T-helper 22 cell (primary cell): ENCODE measurements at places on chromosomes 16 and 17.

- DNase-seq, result no peak
Measured at GRCh38 chr17:69597898-69598692, 183.6 kb downstream of the MAP2K6 start.

DNA sequence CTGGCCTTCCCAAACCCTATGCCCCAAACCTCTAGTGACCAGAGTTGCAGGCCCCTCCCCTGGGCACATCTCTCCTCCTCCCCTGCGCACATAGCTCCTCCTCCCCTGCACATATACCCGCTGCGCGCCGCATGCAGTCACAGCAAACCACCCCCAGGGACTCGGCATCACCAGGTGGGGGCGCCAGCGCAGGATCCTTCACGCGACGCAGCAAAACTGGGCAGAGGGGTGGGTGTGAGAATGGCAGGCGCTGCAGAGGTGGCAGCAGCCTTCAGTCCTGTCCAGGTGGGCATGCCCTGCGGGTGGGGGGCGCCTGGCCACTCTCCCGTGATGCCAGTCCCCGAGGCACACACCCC is 5.6 kb downstream of the CORO6 start:
- DNase-seq, result peak; percentile 82

DNA sequence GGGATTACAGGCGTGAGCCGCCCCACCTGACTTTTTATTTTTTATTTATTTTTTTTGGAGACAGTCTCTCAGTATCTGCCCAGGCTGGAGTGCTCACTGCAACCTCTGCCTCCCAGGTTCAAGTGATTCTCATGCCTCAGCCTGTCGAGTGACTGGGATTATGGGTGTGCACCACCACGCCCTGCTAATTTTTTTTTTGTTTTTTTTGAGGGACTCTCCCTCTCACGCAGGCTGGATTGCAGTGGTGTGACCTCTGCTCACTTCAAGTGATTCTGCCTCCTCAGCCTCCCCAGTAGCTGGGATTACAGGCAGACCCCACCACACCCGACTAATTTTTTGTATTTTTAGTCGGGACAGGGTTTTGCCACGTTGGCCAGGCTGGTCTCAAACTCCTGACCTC is 7.7 kb downstream of the ZNF207 start:
- no peak for DNase-seq

DNA sequence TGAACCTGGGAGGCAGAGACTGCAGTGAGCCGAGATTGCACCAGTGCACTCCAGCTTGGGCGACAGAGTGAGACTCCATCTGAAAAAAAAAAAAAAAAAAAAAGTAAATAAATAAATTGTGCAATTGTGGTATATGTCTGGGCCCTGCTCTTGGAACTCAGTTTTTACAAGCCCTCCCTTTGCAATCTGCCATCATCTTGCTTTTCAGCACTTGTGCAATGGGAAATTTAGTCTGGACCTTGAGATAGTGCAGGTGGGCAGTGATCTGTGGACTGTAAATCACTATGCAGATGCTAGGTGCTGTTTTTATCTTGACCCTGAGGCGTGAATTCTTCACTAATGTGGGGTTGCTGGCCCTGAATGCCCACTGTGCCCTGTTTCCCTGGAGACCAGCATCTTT is 6.5 kb upstream of the RAP1GAP2 start:
- DNase-seq, result no peak

- DNase-seq, result no peak
Measured at GRCh38 chr17:16915752-16916556, 56.0 kb downstream of the TNFRSF13B start.

DNA sequence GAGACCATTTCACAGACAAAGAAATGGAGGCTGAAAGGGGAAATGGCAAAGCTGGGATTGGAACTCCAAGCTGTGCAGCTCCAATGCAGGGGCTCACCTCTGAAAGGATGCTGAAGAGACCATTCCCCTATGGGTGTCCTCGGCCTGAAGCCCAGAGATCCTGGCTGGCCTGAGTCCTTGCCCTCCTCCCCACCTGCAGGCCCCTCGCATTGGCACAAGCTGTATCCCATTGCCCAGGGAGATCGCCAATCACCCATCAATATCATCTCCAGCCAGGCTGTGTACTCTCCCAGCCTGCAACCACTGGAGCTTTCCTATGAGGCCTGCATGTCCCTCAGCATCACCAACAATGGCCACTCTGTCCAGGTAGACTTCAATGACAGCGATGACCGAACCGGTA is 2.6 kb downstream of the CA7 start:
- DNase-seq, result no peak

DNA sequence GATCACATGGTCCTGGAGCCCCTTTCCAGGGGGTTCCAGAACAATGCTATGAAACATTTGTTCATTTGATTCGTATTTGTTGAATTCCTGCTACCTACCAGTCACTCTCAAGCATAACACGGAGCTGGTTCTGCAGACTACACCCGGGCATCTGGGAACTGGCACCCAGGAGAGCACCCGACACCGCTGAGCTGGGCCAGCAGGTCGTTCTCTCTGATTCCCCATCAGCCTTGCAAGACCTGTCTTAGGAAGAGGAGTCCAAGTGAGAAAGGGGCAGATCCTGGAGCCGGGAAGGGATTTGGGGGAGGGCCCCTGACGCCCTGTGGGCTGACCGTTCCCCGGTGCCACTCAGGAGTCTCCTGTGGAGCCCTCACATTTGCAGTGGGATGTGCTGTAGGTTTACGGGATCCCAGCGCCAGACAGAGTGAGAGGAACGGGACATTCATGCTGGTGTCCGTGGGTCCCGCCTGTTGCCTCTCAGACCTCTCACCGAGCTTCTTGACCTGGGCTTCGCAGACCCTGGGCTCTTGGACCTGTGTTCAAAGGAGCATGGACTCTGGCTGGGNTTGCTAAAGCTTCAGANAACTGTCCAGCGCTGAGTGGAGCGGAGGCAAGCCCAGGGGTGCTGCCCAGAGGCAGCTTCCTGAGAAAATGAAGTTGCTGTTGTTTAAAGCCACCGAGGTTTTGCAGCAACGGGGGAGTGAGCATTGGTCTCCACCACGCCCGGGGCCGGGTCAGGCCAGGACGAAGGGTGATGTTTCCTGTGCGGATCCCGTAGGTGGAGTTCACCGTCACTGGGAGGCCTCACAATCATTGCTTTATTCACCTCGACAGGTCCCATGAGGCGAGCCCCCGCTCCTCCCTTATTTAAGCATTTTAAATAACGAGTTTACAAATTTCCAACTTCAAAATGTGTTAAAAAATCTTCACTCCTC is 49.2 kb downstream of the METRNL start:
- no peak for DNase-seq

DNA sequence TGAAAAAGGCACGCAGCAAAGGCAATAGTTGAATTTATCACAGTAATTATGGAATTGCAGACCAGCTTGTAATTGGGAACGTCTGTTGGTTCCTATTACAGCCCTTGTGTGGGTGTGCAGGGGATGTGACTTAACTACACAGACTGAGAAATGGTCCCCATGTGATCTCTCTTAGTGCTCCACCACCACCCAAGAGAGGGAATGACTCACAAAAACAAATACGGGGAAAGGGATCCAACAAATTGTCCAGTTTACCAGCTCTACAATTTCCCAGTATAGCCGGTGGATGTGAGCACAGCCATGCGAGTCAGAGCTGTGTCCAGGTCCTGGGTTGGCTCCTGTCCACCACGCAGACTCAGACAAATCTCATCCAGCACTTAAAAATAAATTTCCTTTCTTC is 337.9 kb downstream of the GRIN2A start:
- no peak for DNase-seq

DNA sequence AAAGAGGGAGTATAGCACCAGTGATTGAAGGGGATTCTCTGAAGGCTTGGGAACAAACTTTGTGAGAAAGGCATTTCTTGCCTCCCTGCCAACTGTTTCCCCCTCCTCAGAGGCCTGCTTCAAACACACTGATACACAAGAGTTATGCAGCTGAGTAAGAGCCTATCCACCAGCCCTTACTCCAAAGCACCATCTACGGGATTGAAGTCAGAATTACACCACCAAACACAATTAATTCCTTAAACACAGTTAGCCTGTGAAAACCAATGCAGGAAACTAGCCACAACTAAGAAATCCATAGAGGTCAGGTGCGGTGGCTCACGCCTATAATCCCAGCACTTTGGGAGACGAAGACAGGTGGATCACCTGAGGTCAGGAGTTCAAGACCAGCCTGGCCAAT is 138.3 kb downstream of the SHCBP1 start:
- no peak for DNase-seq

GRCh38 chr16:2692948-2693651 is 10.8 kb downstream of the KCTD5 start:
- DNase-seq, result no peak

DNA sequence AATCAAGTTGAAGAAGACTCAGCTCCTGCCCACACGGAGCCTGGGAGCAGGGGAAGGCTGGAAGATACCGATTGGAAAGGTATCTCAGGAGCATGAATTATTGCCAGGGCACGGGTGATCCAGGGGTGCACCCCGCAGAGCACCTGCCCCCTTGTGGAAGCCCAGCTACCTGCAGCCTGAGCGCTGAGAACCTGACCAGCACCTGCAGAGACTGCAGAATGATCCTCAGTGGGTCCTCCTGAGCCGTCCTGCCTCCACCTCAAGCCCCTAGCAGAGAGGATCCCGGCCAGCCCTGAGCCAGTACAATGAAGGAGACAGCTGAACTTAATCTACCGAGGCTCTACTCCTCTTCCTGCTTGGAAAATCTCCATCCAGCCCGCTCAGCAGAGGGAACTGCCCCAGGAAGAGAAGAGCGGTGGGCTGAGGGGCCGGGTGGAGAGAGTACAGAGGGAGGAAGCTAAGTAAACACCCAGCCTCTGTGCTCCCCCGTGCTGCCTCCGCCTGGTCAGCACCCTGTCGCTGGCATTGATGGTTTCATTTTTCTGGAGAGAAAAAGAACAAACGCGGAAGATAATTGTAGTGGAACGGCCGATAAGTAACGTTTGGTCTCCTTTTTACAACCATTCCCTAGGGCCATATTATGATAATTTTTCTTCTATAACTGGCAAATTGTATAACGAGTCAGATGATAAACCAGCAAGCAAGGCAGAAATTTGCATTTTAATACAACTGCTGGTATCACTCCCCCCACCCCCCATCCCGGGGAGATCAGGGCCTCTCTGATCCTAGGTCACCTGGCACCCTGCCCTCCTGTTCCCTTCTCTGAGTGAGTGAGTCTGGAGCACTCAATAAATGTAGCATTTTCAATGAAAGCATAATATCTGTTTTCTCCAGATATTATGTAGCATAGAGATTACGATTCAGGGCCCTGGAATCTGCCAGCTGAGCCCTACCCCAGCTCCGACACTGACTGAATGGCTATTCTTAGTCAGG is 204.5 kb upstream of the RPL38 start:
- DNase-seq, result no peak

DNA sequence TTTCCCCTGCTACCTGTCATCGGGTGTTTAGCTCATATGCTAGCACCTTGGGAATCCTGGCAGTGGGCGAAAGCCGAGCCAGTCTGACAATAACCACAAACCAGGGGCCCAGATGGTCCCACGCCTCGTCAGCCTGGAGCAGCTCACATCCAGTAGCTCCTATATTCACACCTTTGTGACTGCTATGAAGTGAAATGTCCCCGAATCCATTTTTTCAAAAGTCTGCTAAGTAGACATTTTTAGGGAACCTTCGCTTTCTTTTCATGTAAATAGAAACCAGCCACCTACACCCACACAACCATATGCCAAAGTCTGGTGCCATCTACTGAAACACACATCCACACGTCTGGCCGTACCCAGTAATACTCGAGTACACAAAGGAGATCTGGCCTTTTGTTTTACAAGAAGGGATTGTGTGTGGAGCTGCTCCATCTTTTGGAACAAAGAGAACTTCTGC is 176.8 kb downstream of the SLC39A11 start:
- no peak for DNase-seq

- no peak for DNase-seq
Measured at GRCh38 chr17:46862949-46863348, 11.6 kb downstream of the WNT9B start.

- no peak for DNase-seq
Measured at GRCh38 chr17:10059684-10060211, 138.7 kb downstream of the GAS7 start.
